ENCODE measurements at places on chromosomes 12 and 14.

- no peak for DNase-seq
Measured at GRCh38 chr12:9867531-9867930, 1.6 kb downstream of the CLEC2B start.

DNA sequence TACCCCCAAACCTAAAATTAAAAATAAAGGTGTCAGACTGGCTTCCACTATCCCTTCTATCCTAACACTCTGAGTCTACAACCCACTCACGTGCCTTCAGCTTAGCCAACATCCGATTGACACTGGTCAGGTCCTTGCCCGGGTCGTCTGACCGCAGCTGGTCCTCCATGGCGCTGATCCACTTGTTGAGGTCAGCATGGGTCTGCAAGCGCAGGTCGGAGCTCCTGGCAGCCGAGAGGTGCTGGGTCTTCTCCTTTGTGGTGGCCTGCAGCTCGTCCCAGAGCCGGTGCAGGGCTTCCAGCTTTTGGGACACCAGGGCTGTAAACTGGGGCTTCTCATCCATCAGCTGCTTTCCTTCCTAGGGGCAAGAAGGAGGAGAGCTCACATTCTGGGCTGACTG is 78.0 kb downstream of the PLEKHG3 start:
- no peak for DNase-seq

DNA sequence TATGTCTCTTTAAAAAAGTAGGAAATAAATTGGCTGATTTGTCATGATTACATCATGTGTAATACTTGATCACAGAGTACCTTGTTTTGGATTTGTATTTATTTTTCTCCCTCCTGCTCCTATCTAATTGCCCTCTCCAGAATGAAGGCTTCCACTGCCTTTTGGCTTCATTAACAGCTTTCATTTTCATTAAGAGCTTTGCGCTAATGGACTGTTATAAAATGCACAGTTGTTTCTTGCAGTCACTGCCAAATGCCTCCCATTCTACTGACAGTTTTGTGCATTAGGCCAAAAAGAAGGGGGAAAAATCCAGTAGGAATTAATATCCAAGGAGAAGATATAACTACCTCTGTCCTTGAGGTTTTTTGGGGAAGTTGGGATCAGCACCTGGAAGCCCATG is 159.2 kb downstream of the NRXN3 start:
- DNase-seq = no peak

DNA sequence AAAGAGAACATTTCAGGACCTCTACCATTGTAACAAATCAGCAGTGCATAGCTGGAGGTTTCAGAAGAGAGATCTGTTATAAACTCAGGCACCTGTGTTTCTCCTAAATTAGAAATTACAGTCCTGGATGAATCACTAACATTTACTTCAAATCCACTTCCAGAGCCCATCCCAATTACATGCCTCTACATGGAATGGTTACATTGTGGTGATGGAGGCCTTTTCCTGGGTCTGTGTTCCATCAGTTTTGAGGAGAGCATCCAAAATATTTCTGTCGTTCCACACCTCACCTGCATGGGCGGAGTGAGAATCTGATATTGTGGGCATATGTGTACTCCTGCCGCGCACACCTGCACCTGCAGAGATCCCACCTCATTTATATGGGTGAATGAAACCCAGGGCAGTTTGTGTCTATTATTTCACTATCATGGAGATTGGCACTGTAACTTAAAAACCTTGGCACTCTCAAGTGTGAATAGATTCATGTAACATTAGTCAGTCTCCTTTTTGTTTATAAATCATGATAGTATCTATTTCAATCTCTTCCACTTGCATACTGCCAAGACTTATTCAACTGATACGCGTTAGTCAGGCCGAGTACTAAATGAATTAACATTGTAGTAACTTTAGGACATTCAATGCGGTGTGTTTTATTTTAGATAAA is 215.1 kb upstream of the FAR2 start:
- no peak for DNase-seq

DNA sequence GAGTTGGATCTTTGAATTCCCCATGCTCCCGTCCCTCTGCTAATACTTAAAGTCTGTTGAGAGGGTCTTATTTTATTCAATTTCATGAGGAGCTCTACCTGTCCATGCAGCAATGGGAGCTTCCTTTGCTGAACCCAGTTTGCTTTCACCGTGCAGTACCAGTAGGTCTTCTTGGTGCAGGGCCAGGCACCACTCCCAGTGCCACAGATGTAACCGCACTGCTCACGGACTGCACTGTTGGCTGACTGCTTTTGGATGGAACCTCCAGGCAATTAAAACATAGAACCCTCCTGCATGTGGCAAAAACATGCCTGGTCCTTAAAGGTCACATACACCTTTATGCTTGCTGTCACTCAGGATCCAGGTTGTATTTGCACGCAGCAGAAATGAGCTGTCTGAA is 9.3 kb upstream of the CABP1 start:
- DNase-seq = no peak

- no peak for DNase-seq
Measured at GRCh38 chr12:57161491-57161890, 14.1 kb upstream of the LRP1-AS start.

DNA sequence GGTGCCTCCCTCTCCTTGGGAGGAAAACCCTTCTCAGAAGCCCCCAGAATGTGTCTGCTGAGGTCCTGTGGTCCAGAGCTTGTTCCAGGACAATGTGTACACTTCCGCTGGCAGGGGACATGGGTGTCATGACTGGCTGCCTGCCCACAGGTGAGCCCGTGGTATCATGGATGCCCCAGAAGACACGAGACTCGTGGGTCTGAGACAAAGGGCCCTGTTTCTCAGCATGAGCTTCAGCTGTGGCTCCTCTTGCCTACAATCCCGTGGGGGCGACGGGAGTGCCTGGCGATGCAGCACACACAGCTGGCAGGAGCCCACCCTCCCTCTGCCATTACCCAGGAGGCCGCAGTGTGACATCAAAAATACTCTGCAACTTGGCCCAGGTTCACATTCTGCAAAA is 7.0 kb downstream of the TMEM121 start:
- no peak for DNase-seq

GRCh38 chr12:95443459-95443858 is 30.5 kb upstream of the METAP2 start:
- no peak for DNase-seq

DNA sequence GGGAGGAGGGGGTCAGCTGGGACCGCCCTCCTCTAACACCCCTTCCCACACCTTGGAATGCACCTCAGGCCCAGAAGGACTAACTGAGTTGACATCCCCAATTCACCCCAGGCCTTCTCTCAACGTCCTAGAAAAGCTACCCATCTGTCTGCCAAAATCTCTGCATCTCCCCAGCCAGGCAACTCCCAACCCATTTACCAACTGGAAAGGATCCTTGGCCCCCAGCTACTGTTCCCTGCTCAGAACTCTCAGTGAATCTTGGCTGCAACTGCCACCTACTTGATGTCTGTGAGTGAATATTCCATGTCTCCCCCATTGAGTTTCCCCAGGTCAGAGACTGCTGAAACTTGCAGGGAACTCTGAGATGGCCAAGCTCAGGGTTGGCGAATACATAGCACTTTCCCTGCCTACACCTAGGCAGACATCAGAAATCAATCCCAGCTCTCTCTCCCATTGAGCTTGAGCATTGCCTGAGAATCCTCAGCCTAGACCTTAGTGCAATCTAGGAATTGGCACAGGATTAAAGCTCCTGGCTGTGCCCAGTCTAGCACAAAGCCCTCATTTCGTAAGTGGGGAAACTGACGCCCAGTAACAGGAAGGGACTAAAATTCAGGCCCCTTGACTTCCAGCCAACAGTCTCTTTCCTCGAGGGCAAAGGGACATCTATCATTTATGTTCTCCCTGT is 71.9 kb upstream of the NCOR2 start:
- DNase-seq = no peak

DNA sequence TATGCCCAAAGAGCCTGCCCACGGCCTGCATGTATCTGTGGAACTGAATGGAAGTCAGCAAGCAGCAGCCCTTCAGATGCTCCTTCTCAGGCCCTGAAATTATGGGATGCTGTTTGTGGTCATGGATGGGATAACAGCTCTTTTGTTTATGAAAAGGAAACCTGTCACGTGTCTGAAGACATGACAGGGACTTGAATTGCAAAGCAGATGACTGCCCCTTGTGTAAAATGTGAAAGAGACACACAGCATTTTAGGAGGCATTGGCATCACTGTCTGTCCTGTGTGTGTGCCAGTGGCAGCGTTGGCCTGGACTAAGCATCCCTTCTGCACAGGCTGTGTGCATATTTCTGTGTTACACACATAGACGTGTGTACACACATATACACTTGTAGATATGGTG is 192.1 kb downstream of the VRK1 start:
- no peak for DNase-seq

- DNase-seq = no peak
Measured at GRCh38 chr12:14576896-14577295, 9.2 kb upstream of the PLBD1 start.

GRCh38 chr12:81245458-81245857 is 167.6 kb downstream of the ACSS3 start:
- DNase-seq = no peak

DNA sequence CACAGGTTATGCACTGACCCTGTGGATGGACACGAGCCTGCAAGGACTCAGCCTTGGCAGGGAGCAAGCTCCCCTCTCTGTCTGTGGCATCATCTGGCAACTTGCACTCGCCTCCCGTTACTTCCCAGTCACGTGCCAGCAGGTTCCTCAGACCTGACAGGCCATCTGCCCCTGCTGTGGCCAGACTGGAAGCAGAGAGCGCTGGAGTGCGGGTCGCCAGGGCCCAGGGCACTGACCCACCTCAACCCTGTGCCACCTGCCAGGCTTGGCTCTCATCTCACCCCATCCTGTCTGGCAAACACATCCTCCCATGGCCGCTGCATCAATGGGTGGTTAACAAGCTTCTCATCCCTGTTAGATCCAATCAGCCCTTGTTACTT is 28.4 kb downstream of the SLC6A12 start:
- no peak for DNase-seq

DNA sequence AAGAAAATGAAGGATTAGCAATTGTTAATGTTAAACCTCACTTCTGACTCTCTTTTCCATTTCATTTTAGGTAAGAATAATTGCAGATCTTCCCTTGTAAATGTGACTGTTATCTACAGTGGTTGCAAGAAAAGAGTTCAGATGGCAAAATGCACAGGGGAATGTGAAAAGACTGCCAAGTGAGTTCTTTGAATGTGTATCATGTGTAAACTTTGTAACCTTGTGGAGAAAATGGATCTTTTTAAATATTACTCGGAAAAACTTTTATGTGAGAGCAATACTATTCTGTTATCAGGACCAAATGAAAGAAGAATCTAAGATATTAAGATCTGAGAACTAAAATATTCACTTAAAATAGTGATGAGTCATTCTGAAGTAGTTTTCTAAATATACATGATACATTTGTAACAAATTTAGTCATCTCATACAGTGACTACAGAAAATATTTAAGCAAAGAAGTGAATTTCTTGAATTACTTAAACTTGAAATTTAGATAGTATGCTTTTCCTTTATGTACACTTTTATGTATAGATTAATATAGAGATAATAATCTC is 122.5 kb upstream of the CNTN1 start:
- DNase-seq = no peak

All from stimulated activated CD8-positive, alpha-beta memory T cell treated with anti-CD3 and anti-CD28 coated beads, Interleukin-15, amount 100 ng/mL, for 24 hours (primary cell).